Activated CD4-positive, alpha-beta memory T cell treated with anti-CD3 and anti-CD28 coated beads for 36 hours (primary cell): ENCODE measurements at places on chromosomes 13 and 19. TPM values are rescaled to one million over a fixed set of nuclear protein-coding genes. Genes with fewer than 3 reads are reported as not detected.

NALCN gene
- total RNA-seq, result not detected

NOTCH3 gene
- total RNA-seq, result not detected

LHB gene
- total RNA-seq, result 0.48 TPM

DNA sequence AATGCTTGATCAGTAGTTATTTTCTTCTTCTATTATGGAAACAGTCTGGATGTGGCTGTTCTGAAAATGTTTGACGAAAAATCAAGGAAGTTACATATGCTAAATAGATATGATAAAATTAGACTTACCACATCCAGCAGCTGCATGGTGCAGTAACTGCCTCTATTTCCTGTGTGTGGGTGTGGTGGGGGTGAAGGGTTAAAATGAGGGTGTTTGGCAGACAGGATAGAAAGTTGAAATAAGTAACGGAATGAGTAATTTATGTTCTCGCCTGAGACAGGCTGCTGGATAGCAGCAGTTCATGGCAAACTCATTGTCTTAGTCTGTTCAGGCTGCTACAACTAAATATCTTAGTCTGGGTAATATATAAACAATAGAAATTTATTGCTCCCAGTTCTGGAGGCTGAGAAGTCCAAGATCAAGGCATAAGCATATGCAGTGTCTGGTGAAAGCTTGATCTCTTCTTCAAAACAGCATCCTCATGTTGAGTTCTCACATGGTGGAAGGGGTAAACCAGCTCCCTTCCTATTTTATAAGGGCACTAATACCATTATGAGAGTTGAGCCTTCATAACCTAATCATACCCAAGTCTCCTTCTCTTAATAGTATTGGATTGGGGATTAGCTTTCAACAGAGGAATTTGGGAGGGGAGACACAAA is 1248.9 kb downstream of the SLITRK5 start:
- peak; percentile 21 for DNase-seq
- H3K4me3 ChIP-seq, result no peak overlapping the region
- no peak overlapping the region for H3K27ac ChIP-seq
- no peaks in the 10 kb centered on the region for H3K36me3 ChIP-seq

GRCh38 chr13:91904597-91904996 is 506.2 kb downstream of the GPC5 start:
- H3K4me3 ChIP-seq, result no peak overlapping the region
- H3K27me3 ChIP-seq, result no peaks in the 10 kb centered on the region
- H3K36me3 ChIP-seq, result no peaks in the 10 kb centered on the region
- no peaks in the 10 kb centered on the region for H3K4me1 ChIP-seq

DNA sequence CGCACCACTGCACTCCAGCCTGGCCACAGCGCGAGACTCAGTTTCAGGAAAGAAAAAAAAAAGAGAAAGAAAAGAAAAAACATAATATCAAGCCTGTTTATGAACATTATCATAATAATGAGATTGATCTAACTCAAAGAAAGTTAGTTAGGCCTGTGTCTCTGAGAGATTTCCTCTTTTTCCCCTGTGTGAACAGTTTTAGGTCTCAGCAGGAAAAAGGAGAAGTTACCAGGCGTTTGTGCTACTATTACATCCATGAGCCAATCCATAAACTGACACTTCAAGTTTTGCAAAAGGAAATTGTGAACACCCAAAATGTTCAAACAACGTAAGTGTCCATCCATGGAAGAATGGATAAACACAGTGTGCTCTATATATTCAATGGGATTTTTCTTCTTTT is 3.8 kb downstream of the TARM1 start:
- H3K4me3 ChIP-seq, result no peak overlapping the region
- no peak for DNase-seq
- H3K27ac ChIP-seq, result no peak overlapping the region

DNA sequence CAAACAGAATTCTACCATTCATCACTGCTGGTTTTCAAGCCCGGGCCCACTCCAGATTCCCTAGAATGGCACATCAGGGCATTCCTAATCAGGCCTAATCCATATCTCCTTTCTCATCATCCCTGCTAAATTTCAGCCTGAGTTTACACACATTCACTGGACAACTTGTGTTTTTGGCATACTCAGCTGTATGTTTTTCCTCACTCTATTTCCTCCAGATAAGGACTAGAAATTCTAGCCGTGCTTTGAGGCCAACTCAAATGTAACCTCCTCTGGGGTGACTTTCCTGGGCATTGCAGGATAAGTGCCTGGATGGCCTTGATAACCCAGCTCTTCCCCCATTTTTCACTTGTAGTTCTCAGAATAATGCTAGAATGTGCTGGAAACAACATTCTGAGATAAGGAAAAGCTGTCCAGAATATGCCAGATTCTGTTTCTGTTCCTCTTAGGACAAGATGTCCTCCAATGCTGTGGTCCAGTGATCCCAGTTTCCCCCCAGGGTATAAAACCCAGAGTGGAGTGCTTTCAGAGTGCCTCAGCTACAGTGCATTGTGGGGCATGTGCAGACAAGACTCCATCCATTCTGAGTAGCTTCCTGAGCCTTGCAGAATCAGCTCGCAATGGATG is 66.9 kb upstream of the CLDN10 start:
- H3K27me3 ChIP-seq, result peaks cover 4% of the 10 kb centered on the region
- H3K27ac ChIP-seq, result no peak overlapping the region
- no peaks in the 10 kb centered on the region for H3K4me1 ChIP-seq
- H3K4me3 ChIP-seq, result no peak overlapping the region
- no peaks in the 10 kb centered on the region for H3K36me3 ChIP-seq

GRCh38 chr13:97753942-97754670 is 199.4 kb upstream of the IPO5 start:
- no peaks in the 10 kb centered on the region for H3K36me3 ChIP-seq
- H3K27ac ChIP-seq, result no peak overlapping the region
- no peak overlapping the region for H3K4me3 ChIP-seq
- no peak for DNase-seq

DNA sequence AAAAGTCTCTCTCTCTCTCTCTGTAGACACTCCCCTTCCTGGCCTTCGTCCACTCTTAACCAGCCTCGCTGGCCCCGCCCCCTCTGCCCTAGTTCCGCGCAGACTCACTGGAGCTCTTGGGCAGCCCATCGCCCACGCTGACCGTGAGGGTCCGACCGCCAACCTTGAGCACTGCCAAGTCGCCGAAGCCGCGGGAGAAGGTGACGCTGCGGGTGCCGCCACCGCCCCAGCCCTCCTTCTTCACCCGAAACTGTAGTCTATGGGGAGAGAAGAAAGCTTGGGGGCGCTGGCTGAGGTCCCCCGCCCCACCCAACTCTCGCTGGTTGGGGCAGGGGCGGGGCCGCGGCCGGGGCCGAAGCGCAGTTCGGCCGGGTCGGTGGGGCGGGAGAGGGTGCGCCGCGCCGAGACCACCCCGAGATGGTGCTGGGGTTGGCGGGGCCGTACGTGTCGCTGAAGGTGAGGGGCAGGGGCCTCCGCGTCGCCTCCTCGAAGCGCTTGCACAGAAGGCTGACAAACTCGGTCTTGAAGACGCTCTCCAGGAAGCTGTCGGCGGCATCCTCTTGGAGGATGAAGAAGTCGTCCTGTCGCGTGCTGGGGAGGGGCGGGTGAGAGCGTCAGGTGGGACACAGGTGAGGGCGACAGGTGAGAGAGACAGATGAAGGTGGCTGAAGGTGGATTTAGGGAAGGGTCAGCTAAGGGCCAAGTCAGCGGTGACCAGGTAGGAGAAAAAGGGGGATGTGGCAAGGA is 12.6 kb upstream of the ZNF414 start:
- no peaks in the 10 kb centered on the region for H3K27me3 ChIP-seq
- DNase-seq, result no peak
- H3K36me3 ChIP-seq, result peaks cover 28% of the 10 kb centered on the region
- H3K27ac ChIP-seq, result no peak overlapping the region
- no peak overlapping the region for H3K4me3 ChIP-seq

DNA sequence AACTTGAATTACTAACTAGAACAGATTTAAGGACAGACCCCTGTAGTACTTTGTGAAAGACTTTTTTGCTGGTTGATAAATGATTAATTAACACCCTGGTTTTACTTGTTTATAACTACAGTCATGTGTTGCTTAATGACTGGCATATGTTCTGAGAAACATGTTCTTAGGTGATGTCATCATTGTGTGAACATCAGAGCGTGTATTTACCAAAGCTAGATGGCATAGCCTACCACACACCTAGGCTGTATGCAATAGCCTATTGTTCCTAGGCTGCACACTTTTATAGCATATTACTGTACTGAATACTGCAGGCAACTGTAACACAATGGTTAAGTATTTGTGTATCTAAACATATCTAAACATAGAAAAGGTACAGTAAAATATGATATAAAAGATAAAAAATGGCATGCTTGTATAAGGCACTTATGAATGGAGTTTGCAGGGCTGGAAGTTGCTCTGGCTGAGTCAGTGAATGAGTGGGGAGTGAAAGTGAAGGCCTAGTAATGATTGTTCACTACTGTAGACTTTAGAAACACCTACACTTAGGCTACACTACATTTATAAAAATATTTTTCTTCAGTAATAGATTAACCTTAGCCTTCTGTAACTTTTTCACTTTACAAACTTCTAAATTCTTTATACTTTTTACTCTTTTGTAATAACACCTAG is 260.3 kb downstream of the KCNRG start:
- H3K4me3 ChIP-seq, result no peak overlapping the region
- no peaks in the 10 kb centered on the region for H3K36me3 ChIP-seq
- peak; percentile 18 for DNase-seq
- no peaks in the 10 kb centered on the region for H3K4me1 ChIP-seq

DNA sequence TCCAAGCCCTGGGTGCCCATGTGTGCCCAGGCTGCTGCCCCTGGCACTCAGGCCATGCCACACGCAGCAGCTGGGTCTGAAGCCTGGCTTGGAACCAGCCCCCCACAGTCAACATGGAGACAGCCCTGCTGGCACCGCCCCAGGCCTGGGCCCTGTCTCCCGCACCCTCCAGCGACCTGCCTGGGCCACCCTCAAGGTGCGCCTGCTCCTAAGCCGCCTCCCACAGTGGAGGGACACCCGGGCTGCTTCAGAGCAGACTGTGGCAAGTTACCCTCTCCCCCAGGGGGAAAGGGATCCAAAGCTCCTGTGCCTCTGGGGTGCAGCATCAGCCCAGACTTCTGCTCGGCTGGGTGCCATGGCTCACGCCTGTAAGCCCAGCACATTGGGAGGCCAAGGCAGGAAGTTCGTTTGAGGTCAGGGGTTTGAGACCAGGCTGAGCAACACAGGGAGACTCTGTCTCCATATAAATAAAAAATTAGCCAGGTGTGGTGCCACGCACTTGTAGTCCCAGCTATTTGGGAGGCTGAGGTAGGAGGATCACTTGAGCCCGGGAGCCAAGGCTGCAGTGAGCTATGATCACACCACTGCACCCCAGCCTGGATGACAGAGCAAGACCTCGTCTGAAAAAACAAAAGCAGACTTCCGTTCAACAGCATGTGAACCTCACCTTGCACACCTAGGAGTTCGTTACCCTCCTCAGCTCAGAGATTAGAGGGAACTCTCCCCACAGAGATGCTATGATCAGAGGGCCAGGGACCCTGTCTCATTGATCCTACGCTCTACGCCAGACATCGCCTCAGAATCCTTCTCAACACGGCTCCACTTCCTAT is 15.6 kb downstream of the ELL start:
- H3K27me3 ChIP-seq, result no peaks in the 10 kb centered on the region
- DNase-seq, result peak; percentile 34
- H3K4me1 ChIP-seq, result peaks cover 79% of the 10 kb centered on the region
- peak overlapping the region; percentile 83 for H3K27ac ChIP-seq

- no peaks in the 10 kb centered on the region for H3K4me1 ChIP-seq
- no peak overlapping the region for H3K4me3 ChIP-seq
- no peak overlapping the region for H3K27ac ChIP-seq
- H3K36me3 ChIP-seq, result no peaks in the 10 kb centered on the region
Observed at GRCh38 chr13:34347784-34348573, 530.0 kb downstream of the RFC3 start.

DNA sequence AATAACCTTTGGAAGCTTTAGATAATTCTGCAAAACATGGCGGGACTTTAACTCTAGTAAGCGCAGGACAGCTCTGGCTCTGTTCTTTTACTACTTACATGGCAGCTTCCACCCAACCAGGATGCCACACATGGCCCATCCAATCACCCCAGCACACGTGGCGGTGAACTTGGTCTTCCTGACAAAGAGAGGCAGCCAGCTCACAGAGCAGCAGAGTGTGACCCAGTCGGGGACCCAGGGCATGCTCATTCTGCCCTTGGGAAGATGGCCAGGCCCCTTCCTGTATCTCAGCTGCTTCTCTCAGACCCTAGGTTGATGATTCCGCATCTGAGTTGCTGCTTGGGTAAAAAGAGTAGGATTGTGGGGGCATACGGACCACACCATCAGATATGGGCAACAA is 172.1 kb downstream of the USP12 start:
- H3K4me1 ChIP-seq, result peaks cover 8% of the 10 kb centered on the region
- H3K36me3 ChIP-seq, result no peaks in the 10 kb centered on the region
- H3K27me3 ChIP-seq, result peaks cover 46% of the 10 kb centered on the region
- H3K27ac ChIP-seq, result no peak overlapping the region
- DNase-seq, result no peak
- no peak overlapping the region for H3K4me3 ChIP-seq

DNA sequence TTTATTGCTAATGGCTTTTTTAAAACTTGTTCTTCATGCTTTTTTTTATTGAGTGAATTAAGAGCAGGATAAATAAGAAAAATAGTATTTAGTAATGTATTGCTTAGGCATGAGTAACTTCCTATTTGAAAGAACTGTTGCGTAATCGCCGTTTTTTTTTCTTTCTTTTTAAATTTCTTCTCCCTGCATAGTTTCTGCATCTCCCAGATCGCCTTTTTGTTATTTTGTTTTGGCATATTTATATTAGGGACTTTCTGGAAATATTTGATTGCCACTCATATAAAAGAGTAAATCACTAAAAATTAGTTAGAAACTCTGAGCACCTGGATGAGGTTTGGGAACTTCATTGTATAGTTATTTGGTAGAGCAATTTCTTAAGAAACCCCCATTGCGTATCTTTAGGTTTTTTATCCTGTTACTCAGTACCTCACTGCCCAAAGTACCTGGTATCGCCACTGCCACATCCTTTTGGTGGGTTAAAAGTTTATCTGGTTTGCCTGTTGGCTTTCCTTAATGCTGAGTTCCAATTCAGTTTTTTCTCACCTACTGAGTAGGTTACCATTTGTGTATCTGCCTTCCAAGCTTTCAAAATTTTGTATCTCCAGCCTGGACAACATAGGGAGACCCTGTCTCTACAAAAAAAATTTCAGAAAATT is 36.2 kb upstream of the LPAR6 start:
- H3K4me1 ChIP-seq, result peaks cover 37% of the 10 kb centered on the region
- peaks cover 30% of the 10 kb centered on the region for H3K36me3 ChIP-seq
- no peak for DNase-seq
- no peak overlapping the region for H3K27ac ChIP-seq
- H3K27me3 ChIP-seq, result no peaks in the 10 kb centered on the region

- peaks cover 28% of the 10 kb centered on the region for H3K36me3 ChIP-seq
- DNase-seq, result peak; percentile 52
- H3K4me1 ChIP-seq, result peaks cover 62% of the 10 kb centered on the region
- peak overlapping the region; percentile 88 for H3K4me3 ChIP-seq
- peak overlapping the region; percentile 97 for H3K27ac ChIP-seq
Observed at GRCh38 chr19:14519860-14520407, 1.7 kb upstream of the DNAJB1 start.

- no peaks in the 10 kb centered on the region for H3K36me3 ChIP-seq
- no peaks in the 10 kb centered on the region for H3K4me1 ChIP-seq
- peaks cover 21% of the 10 kb centered on the region for H3K27me3 ChIP-seq
Observed at GRCh38 chr19:41698746-41699230, 9.6 kb upstream of the CEACAM5 start.

- DNase-seq, result no peak
- H3K27ac ChIP-seq, result no peak overlapping the region
- no peak overlapping the region for H3K4me3 ChIP-seq
- no peaks in the 10 kb centered on the region for H3K36me3 ChIP-seq
Observed at GRCh38 chr19:33071887-33072286, 7.2 kb upstream of the RHPN2 start.
